NCI-H1105 (cell line): ENCODE measurements at places on chromosomes 1 and 21.

- peak; percentile 66 for DNase-seq
Measured at GRCh38 chr1:96220651-96221050, 500.9 kb upstream of the PTBP2 start.

DNA sequence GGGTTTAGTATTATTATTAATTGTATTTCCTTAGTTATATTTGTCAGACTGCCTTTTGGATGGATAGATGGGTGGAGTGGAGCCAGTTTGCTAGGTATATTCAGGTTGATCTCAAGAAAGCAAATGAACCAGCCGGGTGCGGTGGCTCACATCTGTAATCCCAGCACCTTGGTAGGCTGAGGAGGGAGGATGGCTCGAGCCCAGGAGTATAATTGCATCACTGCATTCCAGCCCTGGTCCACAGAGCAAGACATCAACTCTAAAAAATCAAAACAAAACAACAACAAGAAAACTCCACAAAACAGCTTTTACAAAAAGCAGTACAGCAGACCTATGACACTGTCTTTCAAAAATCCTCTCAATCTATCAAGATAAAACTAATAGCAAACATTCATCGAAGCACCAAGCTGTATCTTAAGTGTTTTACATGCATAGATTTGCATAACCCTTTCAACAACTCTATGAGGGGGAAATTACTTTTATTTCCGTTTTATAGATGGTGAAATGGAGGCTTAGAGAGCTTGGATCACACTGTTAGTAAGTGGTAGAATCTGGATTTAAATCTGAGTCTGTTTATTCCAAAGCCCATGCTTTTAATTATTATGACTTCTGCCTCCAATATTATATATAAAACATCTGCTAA, 25.5 kb downstream of the KMO start:
- no peak for DNase-seq

GRCh38 chr21:45747802-45748445, 104.4 kb downstream of the PCBP3 start:
- DNase-seq = peak; percentile 56

GRCh38 chr1:208601561-208601960, 357.4 kb upstream of the PLXNA2 start:
- DNase-seq = no peak

DNA sequence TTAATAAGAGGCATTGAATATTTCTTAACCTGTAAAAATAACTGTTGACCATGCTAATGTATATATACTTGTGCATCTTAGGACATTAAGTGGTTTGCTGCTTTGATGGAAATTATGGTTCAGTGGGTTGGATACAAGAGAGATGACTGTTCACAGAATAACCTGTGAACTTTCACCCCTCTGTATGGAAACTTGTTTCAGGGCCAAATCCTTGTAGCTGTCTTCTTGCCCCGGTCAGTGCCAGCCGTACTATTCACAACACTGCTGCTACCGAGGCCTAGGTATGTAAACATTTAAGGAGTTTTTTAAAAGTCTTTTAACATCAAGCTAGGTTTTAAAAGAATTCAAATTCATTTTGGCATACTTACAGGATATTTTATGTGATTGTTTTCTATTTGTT, 16.1 kb downstream of the DONSON start:
- no peak for DNase-seq

DNA sequence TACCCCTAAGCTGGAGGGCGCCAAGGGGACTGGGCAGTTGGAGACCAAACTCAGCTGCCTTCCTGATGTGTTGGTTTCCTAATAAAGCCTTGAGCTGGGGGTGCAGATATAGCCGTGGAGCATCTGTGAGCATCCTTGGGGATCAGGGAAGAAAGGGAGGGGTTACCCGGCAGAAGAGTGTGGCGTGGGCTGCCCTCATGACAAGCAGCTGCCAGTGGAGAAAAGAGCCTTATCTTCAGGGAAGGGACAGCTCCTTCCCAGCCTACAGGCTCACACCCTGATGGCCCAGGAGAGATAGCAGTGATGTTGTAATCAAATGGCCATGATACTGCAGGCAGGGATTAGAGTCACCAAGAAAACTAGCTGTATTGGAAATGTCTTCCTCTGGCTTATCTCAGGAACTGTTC, 10.8 kb upstream of the NFASC start:
- no peak for DNase-seq

- no peak for DNase-seq
Measured at GRCh38 chr1:89942825-89943658, 51.9 kb upstream of the ZNF326 start.
